Calu3 (cell line): ENCODE measurements at places on chromosomes 2 and 18.

DNA sequence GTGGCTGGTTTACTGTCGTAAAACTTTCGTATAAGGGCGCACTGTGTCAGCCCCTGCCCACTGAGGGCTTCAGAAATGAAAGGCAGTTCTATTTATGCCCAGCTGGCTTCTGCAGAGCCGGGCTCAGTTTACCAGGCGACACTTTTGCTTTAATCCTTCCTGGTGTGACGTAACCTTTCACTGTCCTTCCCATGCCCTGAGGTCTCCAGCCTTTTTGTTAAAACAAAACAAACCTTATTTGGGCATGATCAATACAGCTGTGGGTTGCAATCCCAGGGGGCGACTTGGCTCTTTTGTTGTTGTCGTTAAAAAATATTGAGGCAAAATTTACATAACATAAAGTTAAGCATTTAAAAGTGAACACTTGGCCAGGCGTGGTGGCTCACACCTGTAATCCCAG lies 85.3 kb downstream of the AGAP1 start:
- no peak for DNase-seq

GRCh38 chr2:236335696-236336574 lies 71.7 kb upstream of the ASB18 start:
- DNase-seq: no peak

GRCh38 chr2:71613403-71613952 lies 160.1 kb downstream of the DYSF start:
- DNase-seq: no peak

DNA sequence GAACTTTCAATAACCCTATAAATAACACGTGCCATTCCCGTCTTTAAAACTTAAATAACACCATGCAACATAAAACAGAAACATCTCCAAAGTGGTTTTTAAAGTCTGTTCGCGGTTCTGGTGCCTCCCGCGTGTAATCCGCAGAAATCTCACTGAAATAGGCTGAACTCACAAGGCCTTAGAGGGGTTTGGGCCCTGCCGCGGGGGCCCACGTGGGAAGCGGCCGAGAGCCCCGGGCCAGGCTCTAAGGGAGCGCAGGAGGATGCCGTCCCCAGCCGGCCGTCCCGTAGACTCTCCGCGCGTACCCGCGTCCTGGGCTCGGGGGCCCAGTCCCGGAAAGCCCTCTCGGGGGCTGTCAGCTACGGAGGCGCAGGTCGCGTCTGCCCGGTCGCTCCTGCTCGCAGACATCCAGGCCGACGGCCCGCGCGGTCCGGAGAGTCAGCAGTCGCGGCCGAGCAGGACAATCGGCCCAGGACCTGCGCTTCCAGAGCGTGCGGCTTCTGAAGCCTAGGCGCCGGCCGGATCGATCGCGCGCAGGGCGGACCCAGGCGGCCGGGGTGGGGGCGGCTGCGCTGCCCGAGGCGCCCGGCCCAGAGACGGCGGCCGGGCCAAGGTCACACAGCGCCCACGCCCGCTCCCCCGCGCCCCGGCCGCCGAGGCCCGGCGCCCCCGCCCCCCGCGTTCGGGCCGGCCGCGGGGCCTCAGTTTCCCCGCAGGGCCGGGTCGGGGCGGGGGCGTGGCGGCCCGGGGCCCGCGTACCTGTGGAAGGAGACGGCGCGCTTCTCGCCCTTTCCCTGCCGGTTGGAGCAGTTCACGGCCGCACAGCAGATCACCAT lies 558 bp downstream of the THAP4 start:
- DNase-seq: peak; percentile 72

- no peak for DNase-seq
Measured at GRCh38 chr2:185618625-185619024, 120.0 kb upstream of the FSIP2 start.

DNA sequence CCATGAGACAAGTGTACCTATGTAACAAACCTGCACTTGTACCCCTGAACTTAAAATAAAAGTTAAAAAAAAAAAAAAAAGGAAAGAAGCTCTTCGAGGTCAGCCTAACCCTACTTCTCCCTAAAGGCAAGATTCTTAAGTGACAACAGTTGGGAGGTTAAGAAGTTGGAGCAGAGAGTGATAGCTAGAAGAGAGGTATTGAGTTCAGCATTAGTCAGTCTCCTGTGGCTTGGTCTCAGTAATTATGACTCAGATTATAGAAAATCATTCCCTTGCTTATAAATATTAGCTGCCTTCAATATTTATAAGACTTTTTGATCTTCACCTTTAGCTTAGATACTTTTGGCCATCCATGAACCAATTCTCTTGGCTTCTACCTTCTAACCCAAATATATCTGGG lies 926.8 kb upstream of the SLC39A10 start:
- DNase-seq: no peak

GRCh38 chr2:231549446-231550239 lies 19.4 kb upstream of the NMUR1 start:
- no peak for DNase-seq

DNA sequence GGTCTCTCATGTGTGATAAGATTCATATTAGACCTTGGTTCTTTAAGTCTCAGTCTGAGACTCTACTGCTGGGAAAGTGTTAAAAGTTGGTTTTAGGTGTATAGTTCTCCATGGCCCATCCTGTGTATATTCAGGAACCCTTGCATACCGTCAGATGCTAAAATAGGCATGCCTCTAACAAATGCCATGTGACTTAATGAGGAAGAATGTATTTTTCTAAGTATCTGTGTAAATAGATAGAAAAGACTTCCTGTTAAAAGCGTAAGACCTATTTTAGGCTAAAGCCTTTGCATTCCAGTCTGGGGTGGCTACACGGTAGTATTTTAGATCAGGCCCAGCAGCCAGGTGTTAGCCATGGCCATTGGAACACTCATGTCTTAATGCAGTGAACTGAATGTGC lies 73.3 kb downstream of the RHBDD1 start:
- DNase-seq: no peak

GRCh38 chr18:79218605-79219190 lies 149.5 kb downstream of the ATP9B start:
- DNase-seq: no peak
